Amniotic epithelial cell (primary cell): ENCODE measurements at places on chromosomes 5 and 9.

DNA sequence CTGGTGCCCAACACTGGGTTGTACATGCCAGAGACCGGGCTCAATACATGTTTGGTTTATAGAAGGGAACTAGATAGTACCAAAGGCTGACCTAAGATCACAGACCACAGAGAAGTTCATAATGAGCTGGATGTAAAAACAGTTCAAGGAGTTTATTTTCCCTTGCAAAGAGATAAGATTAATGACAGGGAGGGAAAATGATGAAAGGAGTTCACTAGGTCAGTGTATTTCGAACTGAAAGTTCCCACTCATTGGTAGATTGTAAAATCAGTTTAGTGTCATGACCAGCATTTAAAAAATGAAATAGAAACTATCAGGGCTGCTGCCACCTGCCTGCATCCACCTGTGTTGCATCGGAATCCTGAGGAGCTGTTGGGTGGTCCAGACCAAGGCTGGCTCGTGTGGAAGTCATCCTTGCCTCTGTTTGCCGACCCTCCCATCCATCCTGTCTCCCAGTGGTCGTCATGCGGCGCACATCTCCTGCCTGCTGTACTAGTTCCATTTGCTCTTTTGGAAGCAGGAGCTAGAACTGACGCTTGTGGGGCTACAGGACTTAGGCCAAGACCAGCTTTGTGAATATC lies 21.1 kb downstream of the TBC1D2 start:
- DNase-seq, result peak; percentile 90

DNA sequence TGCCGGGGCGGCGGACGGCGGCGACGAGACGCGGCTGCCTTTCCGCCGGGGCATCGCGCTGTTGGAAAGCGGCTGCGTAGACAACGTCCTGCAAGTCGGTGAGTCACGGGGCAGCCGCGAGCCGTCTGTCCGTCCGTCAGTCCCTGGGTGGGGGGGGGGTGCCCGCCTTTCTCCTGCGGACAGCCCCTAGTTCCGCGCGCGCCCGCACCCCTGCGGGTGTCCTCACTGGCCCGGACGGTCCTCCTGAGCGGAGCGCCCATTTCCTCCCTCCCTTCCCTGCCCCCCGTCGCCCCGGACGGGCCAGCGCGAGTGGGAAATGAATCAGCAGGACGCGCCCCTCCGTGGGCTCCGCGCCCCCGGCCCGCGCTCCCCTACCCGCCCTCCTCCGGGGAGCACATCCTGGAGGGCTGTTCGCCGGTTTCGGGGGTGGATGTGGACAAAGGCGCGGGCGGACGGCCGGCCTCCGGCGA lies 828 bp downstream of the ZSWIM6 start:
- DNase-seq, result peak; percentile 64

DNA sequence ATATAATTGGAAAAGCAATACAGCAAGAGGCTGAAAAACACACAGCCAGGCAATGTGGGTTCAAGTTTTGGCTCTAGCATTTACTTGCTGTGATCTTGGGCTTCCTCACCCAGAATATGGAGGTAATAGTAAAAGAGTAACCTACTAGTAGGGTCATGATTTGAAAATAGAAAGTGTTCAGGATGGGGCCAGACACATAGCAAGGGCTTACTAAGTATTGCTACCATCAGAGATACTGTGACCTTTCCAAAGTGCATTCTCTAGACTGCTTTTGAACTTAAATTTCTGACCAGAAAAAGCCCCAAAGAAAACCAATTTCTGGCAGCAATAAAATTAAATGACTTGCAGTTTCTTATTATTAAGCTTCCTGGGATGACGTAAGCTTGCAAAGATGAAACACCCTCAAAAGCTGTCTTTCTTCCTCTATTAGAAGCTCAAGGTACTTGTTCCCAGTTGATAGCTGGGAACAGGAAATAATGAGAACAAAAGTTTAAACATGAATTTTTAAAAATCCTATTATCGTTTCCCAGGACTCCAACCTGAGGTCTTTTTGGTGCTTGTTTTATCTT lies 20.3 kb downstream of the SLC45A2 start:
- no peak for DNase-seq

GRCh38 chr9:113577525-113578261 lies 114.2 kb downstream of the RGS3 start:
- peak; percentile 65 for DNase-seq

DNA sequence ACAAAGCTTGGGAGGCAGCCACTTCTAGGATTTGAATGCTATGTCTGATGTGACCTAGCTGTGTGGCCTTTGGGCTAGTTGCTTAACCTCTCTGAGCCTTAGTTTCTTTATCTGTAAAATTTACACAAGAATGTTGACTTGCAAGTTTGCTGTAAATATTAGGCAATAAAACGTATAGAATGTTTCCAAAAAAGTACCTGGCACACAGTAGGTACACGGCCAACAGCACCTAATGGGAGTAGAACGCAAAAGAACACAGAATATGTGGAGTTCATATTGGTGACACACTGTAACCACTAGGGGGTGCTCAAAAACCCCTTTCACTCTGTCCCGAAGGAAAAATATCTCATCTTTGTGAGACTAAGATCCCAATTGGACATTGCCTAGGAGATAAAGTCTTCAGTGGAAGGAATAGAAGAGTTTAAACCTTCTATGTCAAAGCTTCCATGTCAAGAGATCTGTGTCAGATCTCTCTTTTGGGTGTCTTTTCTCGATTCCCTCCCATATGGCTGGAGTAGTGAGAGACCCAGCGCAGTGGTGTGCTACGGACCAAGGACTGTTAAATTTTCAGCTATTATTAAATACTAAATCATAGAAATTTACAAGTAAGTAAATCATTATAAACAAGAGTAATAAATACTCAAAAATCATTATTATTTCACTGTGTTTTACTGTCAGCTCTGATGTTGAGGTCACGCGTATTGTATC lies 145.4 kb upstream of the RAD23B start:
- peak; percentile 27 for DNase-seq

GRCh38 chr5:102795526-102795925 lies 40.4 kb downstream of the PAM start:
- no peak for DNase-seq

GRCh38 chr9:76904661-76905457 lies 1.1 kb downstream of the PRUNE2 start:
- DNase-seq, result peak; percentile 5

DNA sequence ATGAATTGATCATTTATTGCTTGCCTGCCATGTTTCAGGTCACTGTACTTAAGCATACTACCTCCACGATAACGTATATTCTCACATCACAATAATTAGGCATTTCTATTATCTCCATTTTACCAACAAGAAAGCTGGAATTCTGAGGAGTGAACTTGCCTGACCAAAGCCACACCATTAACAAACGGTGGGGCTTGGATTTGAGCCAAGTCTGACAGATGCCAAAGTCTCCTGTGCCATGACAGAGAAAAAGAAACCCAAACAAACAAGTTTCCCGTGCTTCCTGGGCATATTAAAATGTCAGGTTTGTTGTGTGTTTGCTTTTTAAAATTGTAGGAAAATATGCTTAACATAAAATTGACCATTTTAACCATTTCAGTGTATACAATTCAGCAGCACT lies 40.8 kb upstream of the KCNV2 start:
- DNase-seq, result no peak

GRCh38 chr5:72842816-72843215 lies 26.4 kb downstream of the TNPO1 start:
- DNase-seq, result no peak

GRCh38 chr9:86721226-86721781 lies 226.0 kb downstream of the GAS1 start:
- DNase-seq, result peak; percentile 59

DNA sequence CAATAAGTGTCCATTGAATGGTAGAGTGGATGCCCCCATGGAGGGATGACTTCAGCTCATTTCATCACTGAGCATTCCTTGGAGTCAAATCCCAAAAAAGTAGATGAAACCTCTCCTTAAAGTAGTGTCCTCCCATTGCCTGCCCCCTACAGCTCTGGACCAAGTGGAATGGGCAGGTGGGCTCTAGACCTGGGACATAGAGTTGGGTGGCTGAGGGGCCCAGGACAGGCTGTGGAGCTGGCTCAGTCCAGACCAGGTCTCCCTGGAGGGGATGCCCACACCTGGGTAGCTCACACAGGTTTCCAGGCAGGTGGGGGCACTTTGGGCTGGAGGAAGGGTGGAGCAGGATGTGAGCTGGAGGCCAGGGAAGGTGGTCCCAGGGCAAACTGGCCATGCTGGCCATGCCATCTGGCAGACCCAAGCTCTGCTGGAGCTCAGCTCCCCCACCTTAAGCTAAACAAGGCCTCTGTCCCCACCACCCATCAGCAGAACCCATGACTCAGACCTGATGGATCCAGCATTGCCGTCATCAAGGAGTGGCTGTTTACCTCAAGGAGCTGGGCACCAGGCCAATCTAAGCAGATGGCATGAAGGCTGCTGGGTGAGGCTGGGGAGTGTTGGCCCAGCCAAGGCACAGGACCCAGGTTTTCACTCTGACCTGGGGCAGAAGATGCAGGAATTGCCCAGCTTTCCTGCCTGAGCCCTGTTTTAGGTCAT lies 6.2 kb upstream of the SPINK4 start:
- DNase-seq, result peak; percentile 91

DNA sequence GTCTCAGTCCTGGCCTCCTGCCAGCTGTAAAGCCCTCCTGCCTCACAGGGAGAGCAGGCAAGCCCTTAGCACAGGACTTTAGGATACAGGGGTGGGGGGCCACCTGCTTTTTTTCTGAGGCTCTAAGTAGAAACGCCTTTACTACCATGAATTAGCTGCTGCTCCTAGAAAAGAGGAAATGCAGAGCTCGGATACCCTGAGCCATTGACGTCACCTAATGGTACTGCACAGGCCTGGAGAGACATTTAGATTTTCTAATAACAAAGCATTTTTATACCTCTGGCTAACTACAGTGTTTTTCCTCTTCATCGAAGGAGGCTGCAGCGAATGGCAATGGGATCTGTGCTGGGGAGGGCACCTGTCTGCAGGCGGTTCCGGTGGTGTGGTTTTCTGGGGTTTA lies 137.0 kb downstream of the WDR41 start:
- DNase-seq, result no peak

DNA sequence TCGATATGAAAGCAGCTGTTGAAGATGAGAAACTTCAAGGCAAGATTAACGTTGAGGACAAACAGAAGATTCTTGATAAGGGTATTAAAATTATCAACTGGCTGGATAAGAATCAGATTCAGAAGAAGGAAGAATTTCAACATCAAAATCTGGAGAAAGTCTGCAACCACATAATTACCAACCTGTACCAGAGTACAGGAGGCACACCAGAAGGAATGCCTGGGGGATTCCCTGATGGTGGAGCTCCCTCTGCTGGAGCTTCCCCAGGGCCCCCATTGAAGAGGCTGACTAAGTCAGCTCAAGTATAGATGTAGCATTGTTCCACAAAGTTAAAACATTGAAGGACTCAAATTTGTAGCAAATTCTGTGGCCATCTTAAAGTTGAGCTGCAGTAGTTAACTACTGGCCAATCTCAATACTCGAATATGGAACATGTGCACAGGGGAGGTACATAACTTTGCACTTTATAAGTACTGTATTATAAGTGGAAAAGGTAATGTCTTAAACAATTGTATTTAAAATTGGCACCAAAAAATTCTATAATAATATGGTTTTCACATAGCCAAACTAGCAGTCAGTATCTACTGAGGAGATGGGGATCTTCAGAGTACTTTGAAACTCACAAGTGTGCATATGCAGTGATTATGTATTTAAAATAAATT lies 237.5 kb downstream of the CHSY3 start:
- peak; percentile 87 for DNase-seq

DNA sequence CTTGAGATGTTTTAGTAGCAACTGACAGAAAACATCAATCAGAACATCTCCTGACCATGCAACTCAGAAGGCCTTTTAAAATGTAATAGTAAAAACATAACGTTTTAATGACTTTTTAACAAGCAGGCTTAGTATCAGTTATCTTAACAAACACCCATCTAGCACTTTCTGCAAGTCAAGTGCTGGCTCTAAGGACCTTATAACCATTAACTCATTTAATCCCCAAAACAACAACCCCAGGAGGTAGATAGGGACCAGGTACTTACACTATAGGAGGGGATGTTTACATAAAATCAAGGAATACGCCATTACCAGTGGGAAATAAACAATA lies 41.8 kb downstream of the ROR2 start:
- DNase-seq, result no peak

DNA sequence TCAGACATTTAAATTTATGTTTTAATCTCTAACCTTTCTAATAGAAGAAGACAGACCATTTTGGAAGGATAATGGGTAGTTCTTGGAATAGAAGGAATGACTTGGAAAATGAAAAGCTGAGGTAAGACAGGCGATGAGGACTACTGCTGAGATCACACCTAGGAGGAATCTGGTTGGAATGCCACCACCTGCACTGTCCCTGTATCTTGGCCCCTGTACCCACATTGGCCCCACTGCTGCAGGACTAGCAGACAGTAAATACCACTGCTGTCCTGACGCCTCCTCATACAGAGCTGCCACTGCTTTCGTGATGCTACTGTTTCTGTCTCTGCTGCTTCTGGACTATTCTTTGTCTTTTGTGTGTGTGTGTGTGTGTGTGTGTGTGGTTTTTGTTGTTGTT lies 359.8 kb downstream of the TMEM232 start:
- DNase-seq, result no peak

GRCh38 chr5:146710348-146710747 lies 168.2 kb downstream of the PPP2R2B start:
- no peak for DNase-seq

- DNase-seq, result no peak
Observed at GRCh38 chr5:158050421-158050820, 191.5 kb upstream of the CLINT1 start.

DNA sequence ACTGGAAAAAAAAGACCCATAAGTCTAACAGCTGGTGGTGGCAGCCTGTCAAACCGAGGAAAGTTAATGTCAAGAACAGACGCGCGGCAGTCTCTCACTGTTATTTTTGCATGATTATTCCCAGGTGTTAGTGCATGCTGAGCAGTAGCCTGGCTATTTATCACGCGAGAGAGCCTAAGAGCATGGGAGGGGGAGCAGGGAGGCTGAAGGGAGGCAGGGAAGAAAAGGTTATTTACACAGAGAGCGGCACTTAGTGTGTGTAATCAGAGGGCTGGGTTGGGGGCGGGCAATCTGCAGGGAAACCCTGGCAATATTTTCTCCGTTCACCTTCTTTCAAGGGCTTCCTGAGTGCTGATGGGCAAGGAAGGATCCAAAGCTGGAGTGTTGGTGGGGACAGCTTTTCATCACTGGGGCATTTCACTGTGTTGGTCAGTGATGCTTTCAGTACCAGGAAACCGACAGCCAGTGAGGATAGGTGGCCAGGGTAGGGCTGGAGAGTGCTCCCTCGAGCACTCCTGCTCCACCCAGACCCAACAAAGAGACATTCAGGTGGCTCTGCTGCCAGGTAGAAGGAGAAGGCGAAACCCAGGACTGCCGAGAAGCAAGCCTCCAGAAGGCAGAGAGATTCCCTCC lies 39.6 kb downstream of the ZNF608 start:
- no peak for DNase-seq
